ENCODE measurements at places on chromosomes 4 and X.

- peak; percentile 36 for DNase-seq
Observed at GRCh38 chr4:148214529-148215166, 227.6 kb downstream of the NR3C2 start.

DNA sequence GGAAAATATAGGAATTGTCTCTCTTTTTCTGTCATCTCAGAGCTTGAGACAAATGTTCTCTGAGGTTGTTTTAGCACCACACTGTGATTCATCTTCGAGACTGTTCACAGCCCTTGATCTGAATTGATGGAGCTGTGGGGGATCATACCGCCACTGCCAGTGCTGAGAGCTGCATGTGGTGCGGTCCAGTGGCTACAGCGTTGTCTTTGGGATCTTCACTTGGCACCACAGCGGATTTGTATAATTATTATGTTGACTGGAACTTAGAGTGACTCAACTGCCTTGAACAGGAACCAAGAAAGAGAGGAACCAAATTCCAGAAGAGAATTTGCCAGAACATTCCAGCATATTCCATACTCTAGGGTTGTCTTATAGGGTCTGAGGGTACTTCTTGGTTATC lies 29.1 kb downstream of the TBL1X start:
- DNase-seq, result peak; percentile 63

GRCh38 chrX:155873188-155873587 lies 8.0 kb upstream of the VAMP7 start:
- no peak for DNase-seq

DNA sequence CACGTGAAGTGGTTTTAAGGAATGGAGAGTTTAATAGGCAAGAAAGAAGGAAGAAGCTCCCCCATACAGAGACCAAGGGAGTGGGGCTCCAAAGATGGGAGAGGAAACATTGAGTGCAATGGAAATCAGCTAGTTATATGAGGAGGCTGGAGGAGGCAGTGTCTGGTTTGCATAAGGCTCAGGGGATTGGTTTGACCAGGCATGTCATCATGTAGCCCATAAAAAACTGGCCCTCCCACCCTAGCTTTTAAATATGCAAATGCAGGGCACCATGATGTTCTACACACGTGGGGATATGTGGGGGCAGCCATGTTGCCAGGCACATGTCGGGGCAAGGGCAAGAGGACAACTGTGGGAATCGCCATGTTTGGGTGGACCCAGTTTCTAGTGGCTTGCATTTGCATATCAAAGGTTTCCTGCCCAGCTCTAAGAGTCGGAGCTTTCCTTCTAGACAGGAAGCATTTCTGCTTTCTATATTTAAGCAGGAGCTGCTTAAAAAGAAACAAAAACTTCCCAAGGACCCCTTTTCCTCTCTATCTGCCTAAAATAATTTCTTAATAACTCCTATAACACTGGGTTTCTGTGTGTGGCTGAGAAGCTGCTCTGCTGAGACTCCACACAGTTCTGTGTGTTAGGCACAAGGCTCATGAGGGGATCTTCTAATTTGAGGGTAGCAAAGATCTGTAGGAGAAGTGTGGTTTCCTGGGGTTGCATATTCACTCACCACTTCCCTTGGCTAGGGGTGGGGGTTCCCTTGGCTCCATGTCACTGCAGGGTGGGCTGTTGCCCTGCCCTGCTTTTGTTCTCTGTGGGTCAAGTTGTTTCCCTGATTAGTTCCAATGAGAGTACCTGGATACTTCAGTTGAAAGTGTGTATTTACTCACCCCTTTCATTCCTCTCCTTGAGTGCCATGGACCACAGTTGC lies 113.5 kb downstream of the VSIG4 start:
- no peak for DNase-seq

DNA sequence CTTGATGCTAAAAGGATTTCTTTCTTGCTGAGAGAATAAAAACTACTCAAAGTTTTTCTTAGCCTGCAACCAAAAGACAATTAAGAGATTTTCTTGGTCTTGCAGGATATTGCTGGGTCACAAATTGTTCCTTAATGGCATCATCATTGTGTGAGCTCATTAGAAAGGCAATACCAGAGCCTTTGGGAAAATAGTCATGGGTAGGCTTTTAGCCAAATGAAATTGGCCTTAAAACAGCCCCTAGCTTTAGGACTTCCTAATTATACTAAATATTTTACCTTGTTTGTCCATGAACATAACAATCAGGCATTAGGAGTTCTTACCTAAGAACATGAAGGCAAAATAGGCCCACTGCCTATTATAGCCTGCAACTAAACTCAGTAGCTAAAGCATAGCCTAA lies 10.4 kb upstream of the FAM13A start:
- DNase-seq, result peak; percentile 48

- no peak for DNase-seq
Observed at GRCh38 chrX:114006664-114007063, 577.2 kb upstream of the HTR2C start.

- DNase-seq, result no peak
Observed at GRCh38 chrX:48814722-48815121, 11.6 kb upstream of the ERAS start.

All from GM23248 (cell line).